ENCODE measurements at places on chromosomes 2 and 18. TPM values are rescaled to one million over a fixed set of nuclear protein-coding genes. Genes with fewer than 3 reads are reported as not detected.
A peak's percentile ranks its signal among the peaks of the same experiment; 100 is the strongest.

Gene EPAS1
- polyA plus RNA-seq = 941 TPM

DNA sequence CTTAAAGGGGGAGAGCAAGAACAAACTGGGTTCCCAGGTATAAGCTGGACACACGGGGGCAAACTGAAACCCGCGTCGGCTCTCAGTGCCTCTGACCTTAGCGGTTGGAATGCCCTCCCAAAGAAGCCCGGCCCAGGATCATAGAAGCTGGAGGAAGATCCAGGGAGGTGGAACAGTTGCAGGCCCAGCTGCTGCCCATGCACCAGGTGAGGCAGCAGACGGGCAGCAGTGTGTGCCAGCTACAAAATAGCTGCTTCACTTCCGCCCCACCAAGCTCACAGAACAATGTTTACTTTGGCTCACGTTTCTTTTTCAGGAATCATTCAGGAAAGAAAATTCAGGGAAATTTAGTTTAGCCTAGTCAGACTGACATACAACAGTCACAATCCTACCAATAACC is 3.9 kb upstream of the ERMN start:
- DNase-seq = no peak

DNA sequence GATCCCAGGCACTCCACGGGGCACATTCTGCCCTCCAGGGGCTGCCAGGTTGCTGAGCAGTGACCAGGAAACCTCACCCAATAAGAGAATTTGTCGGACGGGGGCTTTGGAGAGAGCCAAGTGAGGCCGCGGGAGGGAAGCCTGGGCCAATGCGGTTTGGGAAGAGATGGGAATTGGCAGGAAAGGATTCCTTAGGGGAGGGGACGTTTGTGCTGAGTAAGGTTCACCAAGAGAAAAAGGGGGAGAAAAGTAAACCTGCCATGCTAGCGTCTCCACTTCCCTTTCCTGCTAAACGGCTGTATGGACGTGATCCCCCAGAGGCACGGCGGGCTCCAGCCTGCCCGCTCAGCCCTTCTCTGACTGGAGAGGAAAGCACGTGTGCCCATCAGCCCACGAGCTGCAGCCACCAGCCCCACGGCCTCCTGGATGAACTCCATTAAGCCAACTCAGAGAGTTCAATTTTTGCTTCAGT is 194.4 kb upstream of the ID2 start:
- DNase-seq = no peak

- no peak for DNase-seq
Observed at GRCh38 chr18:75548353-75548905, 120.9 kb upstream of the SMIM21 start.

DNA sequence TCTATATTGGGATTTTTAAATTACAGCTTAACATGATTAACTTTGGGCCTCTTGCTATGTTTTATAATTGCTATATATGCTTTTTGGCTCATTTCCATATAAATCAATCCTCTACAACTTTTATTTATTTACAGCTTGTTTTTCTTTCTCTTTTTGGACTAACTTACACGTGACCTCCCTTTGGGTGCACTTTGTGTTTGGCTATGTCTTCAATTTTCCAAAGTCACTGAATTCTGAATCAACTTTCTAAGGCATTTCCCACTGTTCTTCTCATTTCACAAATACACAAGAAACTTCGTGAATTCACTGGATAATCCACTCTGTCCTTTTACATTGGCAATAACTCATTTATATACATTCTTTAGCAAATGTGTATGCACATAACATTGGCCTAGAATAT is 5.4 kb upstream of the CPS1 start:
- DNase-seq = no peak

- DNase-seq = no peak
Observed at GRCh38 chr2:11530864-11531465, 2.9 kb upstream of the GREB1 start.

GRCh38 chr18:67935638-67936037 is 419.1 kb upstream of the DSEL start:
- no peak for DNase-seq

Gene PGAP1
- 7.0 TPM for polyA plus RNA-seq

- DNase-seq = no peak
Observed at GRCh38 chr18:2617401-2617998, 38.0 kb upstream of the SMCHD1 start.

- no peak for DNase-seq
Observed at GRCh38 chr18:22165049-22165602, 4.3 kb upstream of the GATA6 start.

DNA sequence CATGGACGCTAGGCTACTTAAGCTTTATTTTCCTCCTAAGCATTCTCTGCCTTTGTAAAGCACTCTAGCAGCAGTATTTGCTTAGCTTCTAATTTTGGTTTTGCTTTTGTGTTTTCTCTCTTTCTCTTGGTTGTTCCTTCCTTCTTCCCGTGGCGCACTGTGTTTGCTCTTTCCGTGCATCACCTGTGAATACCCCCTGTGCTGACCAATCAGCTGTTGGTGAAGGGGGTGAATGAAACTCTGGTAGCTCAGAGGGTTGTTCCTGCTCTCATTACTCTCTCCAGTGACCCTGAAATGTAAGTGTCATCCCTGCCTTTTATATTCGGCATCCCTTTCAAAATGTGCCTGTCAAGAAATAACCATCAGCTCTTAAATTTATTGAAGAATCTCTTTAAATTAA is 45.5 kb upstream of the TNFRSF11A start:
- DNase-seq = no peak

Gene CCDC74A
- 5.4 TPM for polyA plus RNA-seq

DNA sequence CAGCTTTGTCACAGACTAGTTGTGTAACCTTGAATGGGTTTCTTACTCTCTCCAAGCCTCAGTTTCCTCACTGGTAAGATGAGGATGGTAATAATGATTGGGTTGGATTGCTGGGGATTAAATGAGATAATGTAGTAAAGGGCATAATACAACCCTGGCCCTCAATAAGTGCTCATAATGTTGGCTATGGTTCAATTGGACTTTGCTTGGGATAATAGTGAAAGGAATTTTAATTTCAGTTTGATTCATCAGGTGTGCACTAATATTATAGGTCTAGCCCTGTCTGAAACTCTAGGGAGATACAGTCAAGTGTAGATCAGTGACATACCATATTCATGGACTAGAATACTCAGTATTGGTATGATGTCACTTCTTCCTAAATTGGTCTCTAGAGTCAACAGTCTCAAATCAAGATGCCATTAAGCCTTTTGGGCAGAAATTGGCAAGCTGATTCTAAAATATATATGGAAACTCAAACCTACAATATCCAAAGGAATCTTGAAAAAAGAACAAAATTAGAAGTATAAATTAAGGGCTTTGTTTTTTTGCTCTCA is 161.4 kb downstream of the SMAD7 start:
- DNase-seq = no peak

- DNase-seq = peak; percentile 55
Observed at GRCh38 chr18:23578891-23579653, 7.2 kb downstream of the NPC1 start.

DNA sequence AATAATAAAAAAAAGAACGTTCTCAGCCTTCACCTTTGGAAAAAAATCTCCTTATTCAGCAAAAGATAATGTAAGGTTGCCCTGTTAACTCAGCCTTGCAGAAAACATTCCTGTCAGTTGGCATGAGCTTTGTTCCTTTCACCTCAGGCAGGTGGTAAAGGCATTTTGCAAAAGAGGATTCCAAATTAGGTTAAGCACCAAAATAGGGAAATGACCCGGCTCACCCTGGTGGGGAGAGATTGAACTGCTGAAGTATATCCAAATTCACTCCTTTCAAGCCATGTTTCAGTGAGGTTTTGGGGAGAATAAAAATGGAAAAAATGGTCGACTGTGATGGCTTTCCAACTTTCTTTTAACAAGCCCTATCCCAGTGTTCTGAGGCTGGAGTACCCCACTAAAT is 1988.8 kb upstream of the PIK3C3 start:
- no peak for DNase-seq

DNA sequence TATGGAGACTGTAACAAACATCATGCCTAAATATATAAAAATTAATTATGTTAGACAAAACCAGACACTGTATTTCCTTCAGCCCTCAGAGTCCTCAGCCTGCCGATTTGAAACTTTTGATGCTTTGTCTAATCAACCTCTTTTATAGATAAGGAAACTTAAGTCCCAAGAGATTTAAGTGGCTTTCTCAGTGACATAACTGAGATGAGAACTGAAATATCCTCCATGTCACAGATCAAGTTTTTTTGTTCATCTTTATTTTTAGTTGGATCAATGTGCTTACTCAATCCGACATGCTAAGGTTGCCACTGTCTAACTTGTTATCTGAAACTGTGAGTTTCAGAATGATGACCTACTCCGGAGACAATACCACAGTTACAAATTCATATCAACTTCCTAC is 72.3 kb downstream of the BARD1 start:
- DNase-seq = no peak

DNA sequence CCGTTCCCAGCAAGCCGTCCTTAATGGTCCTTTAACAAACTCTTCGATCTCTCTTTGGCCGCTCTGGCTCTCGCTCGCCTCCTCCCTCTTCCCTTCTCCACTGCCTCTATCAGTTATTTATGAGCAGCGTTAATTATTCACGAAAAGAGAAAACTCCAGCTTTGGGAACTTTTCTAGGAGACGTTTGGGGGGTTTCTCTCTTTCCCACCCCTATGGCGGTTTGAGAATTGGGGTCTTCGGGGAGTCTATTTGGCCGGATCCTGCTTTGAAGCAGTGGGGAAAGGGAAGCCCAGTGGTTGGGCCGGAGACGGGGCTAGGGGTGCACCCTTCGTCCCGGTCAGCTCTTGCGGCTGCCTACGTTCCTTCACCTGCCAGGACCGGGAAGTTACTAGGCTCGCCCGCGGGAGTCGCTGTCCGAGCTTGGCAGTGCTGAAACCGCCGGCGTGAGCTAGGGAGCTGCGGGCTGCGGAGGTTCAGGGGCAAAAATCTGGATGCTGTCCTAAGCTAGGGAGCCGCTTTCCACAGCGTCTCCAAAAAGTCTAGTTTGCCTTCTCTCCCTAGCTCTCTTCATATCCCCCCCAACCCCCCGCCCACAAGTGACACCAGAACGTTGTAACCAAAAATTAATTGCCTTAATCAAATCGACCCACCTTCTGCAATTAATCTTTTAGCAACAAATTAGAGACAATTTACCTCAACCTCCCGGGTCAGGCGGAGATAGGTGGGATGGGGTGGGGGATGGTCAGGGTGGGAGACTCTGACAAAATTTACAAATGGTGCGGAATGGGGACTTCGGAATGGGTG is 8.9 kb upstream of the SKOR2 start:
- DNase-seq = peak; percentile 44

GRCh38 chr2:181750305-181750704 is 70.0 kb upstream of the NEUROD1 start:
- no peak for DNase-seq

Gene TEX44
- not detected for polyA plus RNA-seq

- DNase-seq = no peak
Observed at GRCh38 chr2:241677392-241677791, 9.2 kb downstream of the DTYMK start.

All from fibroblast of lung (primary cell).